ENCODE measurements at places on chromosomes 16 and 17. TPM values are rescaled to one million over a fixed set of nuclear protein-coding genes. Genes with fewer than 3 reads are reported as not detected.

The KRT17 gene
- total RNA-seq, result 20.8 TPM

The PARD6A gene
- total RNA-seq, result 15.9 TPM

The NRN1L gene
- total RNA-seq, result 0.46 TPM

The PPP1R1B gene
- total RNA-seq, result not detected

The SCNN1B gene
- 0.17 TPM for total RNA-seq

DNA sequence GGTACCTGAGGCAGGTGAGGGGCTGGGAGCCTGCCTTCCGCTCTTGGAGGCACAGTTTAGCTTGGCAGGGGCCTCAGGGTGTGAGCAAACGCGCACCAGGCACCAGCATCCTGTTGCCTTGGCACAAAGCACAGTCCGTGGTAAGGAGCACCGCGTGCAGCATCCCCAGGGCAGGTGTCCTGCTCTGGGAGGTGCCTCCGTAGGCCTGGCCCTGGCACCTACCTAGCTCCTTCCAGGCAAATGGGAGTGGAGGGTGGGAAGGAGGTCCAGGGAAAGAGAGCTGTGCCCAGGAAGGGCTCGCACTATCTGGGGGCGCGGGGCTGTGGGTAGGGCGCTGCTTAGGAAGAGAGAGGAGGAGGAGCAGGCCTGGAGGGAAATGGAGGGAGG lies 3.1 kb upstream of the GSE1 start:
- DNase-seq, result no peak

- DNase-seq, result no peak
These were observed 32.4 kb downstream of the DCAKD start for GRCh38 chr17:45018848-45019711.

- no peak for DNase-seq
These were observed 13.2 kb downstream of the NLK start for GRCh38 chr17:28055546-28056275.

DNA sequence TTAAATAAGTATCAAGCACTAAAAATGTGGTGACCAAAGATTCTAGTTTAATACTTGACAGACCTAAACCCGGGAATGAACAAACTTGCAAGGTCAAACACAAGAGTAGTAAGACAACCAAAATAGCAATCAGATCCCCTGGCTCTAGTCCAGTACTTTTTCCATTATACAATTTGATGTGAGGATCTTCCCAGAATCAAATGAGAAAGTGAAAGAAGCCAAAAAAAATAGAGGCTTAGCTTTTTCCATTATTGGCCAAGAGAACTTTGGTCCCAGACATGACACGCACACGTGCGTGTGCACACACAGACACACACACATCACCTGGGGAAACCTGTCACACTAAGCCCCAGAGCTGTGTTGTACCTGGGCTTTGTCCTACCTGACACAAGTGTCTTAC lies 300.6 kb upstream of the CDH5 start:
- no peak for DNase-seq

GRCh38 chr16:57656342-57656955 lies 11.7 kb upstream of the ADGRG3 start:
- no peak for DNase-seq

GRCh38 chr16:16780588-16780987 lies 401.6 kb downstream of the NPIPA7 start:
- no peak for DNase-seq

- DNase-seq, result no peak
These were observed 2.2 kb upstream of the RPL38 start for GRCh38 chr17:74201250-74201649.

DNA sequence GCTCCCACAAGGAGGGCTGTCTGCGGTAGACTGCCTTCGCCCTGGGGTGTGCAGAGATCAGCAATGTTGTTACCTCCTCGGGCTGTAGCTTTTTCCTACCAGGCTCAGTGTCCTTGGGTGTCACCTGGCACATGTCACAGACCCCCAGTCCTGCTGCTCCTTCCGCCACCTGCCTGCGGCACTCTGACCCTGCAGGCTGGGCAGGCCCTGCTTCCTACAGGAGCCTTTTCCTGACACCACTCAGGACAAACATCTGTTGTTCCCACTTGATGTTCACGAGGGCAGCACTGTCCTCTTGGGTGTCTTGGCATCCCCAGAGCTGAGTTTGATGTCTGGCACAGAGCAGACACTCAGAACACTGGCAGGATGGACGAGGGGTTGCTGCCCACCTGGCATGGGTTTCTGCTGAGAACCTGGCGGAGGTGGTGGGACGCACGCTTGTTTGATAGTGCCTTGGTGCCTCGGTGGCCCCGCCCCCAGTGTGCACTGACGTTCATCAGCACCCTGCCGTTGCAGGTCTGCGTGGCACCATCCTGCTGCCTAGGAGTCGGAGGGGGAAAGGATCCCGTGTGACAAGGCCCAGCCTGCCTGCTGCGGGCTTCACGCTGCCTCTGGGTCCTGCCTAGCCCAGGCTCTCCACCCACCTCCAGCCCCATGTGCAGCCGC lies 26.7 kb upstream of the NUDT16L1 start:
- no peak for DNase-seq

DNA sequence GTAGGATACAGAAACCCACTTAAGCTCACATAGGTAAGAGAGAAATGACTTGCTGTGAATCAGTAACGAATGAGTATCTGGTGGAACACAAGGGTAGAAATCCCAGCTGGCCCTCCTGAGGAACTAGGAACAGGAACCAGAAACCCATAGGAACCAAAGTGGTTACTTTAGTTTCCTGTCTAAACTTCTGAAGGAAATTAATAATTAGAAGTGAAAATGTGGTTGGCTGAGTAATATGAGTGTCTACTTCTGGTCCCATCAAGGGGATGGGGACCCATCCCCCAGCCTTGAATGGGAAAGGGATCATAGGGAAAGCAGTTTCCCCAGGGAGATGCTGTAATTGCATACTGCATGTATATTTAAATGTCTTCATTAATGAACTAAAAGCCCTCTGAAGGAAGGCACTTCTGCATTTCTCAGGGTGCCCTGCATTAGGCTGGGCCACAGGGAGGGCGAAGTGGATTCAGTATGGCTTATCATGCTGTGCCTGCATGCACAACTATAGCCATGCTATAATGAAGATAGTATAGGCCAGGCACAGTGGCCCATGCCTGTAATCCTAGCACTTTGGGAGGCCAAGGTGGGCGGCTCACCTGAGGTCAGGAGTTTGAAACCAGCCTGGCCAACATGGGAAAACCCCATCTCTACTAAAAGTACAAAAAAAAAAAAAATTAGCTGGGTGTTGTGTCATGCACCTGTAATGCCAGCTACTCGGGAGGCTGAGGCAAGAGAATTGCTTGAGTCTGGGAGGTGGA lies 45.6 kb downstream of the CYB5B start:
- DNase-seq, result no peak

DNA sequence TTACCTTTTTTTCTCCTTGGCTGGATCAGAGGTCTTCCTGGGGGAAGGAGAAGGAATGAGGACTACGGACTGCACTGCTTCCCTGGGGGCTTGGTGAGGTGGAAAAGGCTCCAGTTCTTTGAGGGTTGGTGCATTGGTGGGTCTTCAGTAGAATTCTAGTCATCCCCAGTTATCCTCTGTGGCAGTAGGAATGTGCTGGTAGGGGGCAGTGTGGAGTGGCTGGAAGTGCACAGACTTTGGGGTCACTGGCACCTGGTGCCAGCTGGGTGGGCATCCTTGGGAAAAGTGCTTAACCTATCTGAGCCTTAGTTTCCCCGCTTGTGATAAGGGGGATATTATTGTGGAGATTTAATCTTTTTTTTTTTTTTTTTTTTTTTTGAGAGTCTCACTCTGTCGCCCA lies 6.3 kb downstream of the TAC4 start:
- no peak for DNase-seq

GRCh38 chr17:27554152-27554551 lies 76.8 kb upstream of the LGALS9 start:
- no peak for DNase-seq

DNA sequence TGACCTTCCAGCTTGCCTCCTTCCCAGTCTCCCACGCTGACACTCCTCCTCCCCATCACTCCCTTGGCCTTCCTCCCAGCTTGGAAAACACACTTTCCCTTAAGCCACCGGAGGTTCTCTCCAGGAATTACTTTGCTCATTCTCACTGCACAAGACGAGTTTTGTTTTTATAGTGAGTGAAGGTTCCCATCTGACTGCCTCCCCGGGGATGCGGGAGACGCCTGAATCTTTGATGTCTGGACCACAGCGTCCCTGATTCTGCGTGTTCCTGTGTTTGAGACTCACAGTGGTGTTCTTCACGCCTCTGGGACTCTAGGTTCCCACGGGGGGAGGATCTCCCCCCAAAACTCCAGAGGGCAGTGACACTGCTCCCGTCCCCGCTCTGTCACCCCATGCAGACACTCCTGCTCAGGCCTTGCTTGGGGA lies 2.0 kb downstream of the DNAI2 start:
- no peak for DNase-seq

DNA sequence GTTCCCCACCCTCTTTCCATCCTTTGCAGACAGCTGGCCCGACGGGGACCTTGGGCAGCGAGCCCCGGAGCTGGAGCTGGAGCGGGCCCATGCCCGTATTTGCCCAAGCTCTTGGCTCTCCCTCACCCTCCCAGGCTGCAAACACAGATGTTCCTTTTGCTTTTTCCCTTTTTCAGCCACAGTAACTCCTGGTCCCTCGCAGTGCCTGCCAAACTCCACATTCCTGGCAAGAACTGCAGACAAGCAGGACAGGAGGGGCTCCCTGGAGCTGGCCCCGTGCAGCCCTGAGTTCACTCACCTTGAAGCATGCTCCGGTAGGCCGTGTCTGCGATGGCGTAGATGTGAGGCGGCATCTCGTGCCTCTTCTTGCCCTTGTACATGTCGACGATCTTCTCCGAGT lies 33.9 kb downstream of the MYH11 start:
- no peak for DNase-seq

DNA sequence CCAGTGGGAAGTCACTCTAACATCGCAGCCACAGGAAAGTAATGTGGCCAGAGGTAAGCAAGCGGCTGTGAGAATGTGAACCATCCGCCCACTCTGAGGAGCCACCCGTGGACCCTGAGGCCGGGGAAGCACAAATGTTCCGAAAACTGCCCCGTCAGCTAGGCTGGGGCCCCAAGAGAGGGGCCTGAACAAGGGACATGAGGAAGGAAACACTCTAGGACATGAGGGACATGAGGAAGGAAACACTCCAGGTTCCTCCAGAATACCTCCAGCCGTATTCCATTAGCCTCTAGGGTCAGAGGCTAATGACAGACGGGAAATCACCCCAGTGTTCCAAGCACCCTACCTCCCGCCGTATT lies 317 bp downstream of the TEFM start:
- DNase-seq, result peak; percentile 12

- DNase-seq, result no peak
These were observed 1.2 kb downstream of the RTN4RL1 start for GRCh38 chr17:2023692-2024571.

DNA sequence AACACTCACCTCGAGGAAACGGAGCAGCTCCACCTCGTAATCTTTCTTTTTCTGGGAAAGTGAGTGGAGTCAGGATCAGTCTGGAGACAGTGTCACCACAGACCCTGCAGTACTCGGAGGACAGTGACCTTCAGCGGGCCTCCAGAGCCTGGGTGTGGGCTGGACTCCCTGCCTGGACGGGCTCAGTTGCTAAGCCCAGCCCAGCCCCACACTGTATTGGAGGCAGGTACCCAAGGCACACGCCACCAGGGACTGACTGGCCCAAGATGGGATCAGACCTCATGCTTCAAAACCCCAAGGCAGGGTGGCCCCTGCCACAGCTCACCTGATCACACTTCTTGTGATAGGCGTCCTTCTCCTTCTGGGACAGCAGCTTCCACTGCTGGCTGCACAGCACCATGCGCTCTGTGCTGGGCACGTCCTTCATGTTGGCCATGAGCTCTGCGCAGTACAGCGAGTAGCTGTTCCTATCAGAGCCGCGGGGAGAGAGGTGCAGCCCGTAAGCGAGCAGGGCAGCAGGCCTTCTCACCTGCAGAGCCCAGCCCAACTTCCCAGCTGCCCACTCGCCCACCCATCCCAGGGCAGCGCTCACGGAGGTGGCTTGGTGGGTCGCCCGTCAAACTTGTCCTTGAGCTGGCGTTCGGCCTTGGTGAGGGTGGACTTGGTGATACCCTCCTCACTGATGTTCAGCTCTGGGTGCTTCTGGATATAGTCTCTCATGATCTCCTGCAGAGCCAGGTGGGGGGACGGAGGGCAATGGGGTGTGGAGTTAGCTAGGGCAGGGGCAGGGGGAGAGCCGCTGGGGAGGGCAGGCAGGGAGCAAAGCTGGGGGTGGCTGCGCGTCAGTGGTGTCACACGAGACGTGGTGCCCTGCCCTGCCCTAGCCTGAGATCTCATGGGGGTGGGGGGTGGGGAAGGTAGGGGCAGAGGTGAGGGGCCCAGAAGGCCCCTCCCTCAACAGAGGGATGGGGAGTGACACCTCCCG lies 7.9 kb downstream of the UBTF start:
- no peak for DNase-seq

DNA sequence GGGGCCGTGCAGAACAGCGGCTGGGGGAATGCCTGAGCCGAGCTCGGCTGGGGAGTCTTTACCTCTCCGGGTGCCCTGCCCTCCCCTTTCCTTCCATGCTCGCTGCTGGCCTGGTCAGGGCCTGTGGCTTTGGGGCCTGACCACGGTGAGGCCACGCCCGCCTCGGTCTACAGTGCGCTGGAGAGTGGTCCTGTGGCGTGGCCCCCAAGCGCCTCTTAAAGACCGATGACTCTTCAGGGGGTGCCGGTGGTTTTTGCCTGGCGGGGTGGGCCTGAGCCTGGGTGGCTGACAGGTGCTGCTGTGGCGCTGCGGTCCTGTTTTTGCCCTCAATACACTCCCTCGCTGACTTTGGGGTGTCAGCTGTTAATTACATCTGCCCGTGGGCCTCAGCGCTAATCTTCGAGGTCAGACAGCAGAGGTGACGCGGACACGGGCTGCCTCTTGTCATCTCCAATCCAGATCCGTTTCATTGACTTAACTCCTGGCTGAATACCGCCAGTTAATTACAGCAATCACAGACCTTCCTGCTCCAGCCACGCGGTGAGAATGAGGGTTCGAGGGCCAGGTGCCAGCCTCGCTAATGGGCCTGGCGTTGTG lies 29.7 kb downstream of the GSE1 start:
- no peak for DNase-seq

DNA sequence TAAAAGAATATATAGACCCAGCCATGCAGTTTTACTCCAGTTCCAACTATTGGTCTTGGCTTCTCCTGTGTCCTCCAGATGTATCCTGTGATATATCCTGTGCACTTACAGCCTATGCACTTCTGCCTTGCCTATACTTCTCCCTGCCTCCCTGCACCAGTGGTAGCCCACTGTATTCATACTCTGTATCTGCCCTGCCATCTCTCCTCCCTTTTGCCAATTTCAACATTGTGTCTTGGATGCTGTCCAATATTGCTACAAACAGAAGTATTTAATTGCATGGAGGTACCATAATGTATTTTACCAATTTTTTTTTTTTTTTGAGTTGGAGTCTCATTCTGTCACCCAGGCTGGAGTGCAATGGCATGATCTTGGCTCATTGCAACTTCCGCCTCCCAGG lies 242.7 kb downstream of the HAPSTR1 start:
- no peak for DNase-seq

Measured in epithelial cell of proximal tubule (primary cell).